ENCODE measurements at places on chromosomes 13 and 19. TPM values are rescaled to one million over a fixed set of nuclear protein-coding genes. Genes with fewer than 3 reads are reported as not detected.

NALCN gene
- total RNA-seq, result 3.1 TPM

SKA3 gene
- 7.6 TPM for total RNA-seq

ZGLP1 gene
- 1.2 TPM for total RNA-seq

ZNF234 gene
- 8.9 TPM for total RNA-seq

CRX gene
- not detected for total RNA-seq

UHRF1 gene
- total RNA-seq, result 10.2 TPM

GRIK5 gene
- total RNA-seq, result not detected

RINL gene
- 5.7 TPM for total RNA-seq

ERF gene
- total RNA-seq, result 101 TPM

PPFIA3 gene
- total RNA-seq, result 1.0 TPM

SMG9 gene
- 62.7 TPM for total RNA-seq

Measured in mammary epithelial cell (primary cell).